ENCODE measurements at places on chromosomes 12 and 14.
A peak's percentile ranks its signal among the peaks of the same experiment; 100 is the strongest.

- peak; percentile 90 for DNase-seq
These were observed 26.6 kb upstream of the PNMA1 start for GRCh38 chr14:73740618-73741326.

GRCh38 chr12:91413581-91414546 is 231.2 kb upstream of the DCN start:
- peak; percentile 32 for DNase-seq

DNA sequence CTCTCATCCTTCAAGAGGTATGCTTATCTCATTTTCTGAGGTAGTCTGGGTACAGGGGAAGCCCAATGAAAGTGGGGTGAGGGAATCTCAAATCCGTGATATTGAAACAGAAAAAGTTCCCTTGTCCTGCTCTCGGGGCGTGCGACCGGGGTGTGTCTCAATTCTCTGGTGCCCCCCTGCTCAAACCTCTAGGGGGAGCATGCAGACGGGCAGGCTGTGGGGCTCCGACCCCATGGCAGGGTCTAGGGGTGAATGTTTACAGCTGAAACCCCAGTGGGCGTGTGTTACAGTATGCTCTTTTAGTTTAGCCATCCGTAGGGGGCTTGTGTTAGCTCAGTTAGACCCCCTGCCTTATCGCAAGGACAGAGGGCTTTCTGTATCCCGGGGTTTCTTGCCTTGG is 68.7 kb downstream of the PTPRQ start:
- DNase-seq: no peak

DNA sequence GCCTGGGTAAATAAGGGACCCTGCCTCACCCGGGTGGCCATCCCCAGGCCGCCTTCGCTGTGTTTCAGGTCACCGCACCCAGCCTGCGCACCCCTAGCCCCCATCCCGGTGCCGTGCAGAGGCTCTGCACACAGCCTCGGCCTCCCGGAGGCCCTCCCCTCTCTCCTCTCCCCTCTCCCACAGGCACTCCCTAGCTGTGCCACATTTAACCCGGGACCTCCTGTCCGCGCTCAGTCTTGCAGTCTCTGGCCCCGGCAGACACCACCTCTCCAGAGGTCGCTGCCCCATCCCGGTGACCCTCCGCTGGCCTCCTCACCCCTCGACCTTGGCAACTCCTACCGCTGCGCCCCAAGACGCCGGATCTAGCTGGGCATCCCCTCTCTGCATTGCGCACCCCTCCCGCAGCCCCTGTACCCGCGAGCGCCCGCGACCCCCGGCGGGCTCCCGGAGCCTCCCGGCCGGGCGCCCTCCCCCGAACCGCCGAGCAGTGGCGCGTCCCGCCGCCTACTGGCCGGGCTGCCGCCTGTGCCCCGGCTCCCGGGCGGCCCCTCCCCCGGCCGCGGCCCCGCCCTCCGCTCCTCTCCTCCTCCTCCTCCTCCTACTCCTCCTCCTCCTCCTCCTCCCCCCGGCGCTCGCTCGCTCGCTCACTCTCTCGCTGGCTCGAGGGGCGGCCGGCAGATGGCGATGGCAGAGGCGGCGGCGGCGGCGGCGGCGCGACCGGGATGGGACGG is 120.7 kb downstream of the AACS start:
- DNase-seq: peak; percentile 89

DNA sequence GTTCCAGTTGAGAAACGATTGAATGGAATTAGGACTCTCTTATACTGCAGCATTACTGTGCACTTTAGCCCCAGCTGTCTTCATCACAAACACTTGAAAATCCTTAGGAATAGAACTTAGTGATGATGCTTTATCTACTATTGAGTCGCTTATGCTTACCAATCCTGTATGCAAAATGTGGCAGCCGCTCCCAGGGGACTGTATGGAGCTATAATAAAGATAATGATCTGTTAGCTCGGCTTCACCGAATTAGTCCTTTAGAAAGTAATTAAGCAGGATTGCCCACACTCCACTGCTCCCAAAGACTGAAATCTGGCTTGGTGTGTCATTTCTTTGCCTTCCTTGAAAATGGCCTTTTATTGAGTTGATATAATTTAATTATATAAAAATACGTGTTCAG is 10.6 kb downstream of the EML1 start:
- no peak for DNase-seq
